ENCODE measurements at places on chromosomes 7 and 10.

DNA sequence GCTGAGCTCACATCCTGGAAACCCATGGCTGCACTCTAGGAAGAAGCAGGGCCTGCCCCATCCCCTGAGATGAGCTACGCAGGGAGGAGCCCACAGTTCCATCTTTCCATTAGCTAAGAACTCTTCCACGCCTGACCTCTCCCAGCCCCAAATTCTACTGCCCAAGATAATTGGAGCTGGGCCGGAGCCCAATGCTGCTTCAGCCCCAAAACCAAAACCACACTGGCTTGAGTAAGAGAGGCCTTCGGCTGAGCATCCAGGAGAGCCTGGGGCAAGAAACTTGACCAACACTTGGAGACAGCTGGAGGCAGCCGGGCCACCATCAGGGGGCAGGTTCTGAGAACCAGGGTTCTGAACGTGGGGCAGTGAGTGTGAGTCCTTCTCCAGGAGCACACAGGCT, 116.1 kb upstream of the ZMIZ1 start:
- DNase-seq, result no peak

- DNase-seq, result peak; percentile 37
These were observed 73.8 kb upstream of the CDK1 start for GRCh38 chr10:60704471-60704870.

GRCh38 chr10:4280461-4281189, 495.6 kb upstream of the KLF6 start:
- no peak for DNase-seq

DNA sequence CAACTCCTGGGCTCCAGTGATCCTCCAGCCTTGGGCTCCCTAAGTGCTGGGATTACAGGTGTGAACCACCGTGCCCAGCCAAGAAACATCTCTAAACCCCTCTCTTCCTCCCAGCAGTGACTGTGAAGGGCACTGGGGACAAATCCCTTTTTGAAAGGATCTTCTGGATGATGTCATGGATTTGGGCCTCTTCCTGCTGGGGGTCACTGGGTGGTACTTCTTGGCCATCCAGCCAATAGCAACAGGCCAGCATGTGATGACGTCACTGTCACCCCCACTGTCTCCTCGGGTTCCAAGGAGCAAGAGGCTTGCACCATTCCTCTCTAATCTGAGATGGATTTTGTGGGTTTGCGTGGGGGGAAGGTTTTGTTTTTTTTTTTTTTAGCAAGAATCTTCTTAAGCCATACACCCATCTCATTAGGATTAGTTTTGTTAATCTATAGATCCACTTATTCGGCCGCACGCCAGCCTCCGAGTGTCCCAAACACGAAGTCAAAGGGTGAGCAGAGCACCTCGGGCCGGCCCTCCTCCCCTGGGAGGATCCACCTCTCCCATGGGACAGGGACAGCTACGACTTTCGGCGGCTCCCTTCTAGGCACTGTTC, 29.4 kb upstream of the TNRC18 start:
- DNase-seq, result no peak

- no peak for DNase-seq
These were observed 131.3 kb downstream of the GLI3 start for GRCh38 chr7:42105554-42106358.

DNA sequence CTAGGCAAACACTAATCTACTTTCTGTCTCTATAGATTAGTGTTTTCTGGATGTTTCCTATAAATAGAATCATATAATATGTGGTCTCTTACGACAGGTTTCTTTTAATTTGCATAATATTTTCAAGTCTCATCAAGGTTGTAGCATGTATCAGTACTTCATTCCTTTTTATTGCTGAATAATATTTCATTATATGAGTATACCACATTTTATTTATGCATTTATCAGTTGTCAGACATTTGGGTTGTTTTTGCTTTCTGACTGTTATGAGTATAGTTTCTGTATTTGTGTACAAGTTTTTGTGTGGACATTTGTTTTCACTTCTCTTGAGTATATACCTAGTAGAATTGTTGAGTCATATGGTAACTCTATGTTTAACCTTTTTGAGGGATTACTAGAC, 48.2 kb downstream of the SHOC2 start:
- DNase-seq, result no peak

GRCh38 chr7:109986701-109987100, 1104.2 kb upstream of the LRRN3 start:
- DNase-seq, result no peak

DNA sequence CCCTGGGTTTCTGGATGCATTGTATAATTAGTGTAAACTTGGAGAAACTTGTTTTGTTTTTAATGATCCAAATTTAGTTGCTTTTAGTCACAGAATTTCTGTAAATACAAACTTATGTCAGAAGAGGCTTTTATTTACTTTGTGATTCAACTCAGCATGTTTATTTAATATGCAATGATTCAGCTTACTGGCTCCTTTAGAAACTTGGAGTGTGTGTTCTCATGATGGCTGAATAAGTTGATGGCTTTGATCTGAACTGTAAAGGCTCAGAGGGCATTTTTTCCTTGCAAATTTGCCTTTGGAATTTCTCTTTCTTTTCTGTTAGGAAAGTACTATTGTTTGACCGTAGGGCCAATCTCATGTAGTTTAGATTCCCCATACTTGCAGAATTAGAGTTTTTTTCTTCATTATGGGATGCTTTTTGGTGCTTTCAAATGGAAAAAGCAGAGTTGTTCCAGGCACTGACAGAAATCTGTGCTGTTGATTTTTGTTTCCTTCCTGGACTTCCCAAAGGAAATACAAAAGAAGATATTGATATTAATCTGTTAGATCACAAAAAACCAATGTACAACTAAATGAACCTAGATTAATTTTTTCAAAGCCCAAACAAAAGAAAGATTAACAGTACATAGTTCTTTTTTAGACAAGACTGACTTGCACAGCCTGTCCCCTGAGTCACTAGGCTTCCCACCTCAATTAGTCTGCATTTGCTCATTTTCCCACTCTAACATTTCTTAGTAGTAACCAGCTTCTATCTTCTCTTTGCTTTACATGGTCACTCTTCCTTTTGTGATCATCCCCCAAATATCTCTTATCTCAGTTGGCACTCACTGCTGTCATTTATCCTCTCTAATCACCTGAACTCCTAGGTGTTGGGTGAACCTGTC, 96.8 kb upstream of the AGR3 start:
- no peak for DNase-seq

DNA sequence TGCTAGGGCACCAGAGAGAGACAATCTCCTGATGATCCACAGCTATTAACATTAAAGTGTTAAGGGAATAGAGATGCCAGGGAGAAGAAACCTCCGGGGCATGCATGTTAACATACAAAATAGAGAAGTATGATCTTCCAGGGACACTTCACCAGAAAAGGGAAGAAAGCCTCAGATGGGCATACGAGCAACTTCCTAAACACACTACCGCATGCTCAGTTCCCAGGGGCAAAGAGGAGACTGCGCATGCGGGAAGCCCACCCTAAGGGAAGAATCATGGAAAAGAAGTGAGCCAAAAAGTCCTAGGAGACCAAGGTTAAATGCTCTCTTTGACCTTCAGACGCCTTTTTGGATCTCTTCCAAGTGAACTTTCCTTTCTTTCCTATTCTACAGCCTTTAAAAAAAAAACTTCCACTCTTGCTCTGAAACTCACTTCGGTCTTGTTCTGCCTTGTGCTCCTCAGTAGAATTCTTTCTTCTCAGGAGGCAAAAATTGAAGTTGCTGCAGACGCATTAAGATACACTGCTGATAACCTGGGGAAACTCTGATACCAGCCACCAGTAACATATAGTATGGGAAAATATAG, 1211.3 kb downstream of the REEP3 start:
- no peak for DNase-seq
